ENCODE measurements at places on chromosomes 1 and 21.

DNA sequence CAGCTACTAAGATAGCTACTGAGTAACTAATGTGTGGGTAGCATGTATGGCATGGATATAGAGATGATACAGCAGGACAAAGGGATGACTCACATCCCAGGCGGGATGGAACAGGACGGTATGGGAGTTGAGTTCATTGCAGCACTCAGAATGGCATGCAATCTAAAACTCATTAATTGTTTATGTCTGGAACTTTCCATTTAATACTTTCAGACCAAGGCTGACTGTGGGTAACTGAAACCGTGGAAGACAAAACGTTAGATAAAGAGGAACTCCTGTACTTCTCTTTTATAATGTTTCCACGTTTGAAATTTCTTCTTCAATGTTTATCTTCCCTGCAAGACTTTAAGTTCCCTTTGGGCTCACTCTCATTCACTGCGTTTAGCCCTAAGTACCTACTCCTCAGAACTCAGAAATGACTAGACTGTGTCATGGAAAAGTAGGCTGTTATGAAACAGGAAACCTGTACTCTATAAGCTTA lies 151.9 kb downstream of the MAGI3 start:
- DNase-seq, result no peak

DNA sequence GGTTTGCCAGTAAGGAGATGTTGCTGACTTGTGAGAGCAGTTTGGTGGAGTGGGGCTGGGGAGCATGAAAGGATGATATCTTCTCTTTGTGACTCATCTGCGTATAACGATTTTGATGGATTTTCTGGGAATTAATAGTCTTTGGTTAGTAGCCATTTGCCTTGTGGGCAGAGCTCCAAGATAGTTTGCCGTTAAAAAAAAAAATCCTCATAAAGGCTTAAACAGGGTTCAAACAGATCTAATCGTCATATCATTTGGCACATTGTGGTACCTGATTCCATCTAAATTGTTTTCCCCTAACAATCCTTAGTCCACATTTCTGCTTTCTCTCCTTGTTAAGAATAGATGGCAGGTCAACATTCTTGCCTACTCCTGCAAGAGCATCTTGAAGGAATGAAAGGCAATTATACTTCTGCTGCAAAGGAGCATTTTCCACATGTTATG lies 168.0 kb downstream of the PPP1R12B start:
- DNase-seq, result no peak

GRCh38 chr1:220684890-220685289 lies 5.3 kb upstream of the C1orf115 start:
- no peak for DNase-seq

DNA sequence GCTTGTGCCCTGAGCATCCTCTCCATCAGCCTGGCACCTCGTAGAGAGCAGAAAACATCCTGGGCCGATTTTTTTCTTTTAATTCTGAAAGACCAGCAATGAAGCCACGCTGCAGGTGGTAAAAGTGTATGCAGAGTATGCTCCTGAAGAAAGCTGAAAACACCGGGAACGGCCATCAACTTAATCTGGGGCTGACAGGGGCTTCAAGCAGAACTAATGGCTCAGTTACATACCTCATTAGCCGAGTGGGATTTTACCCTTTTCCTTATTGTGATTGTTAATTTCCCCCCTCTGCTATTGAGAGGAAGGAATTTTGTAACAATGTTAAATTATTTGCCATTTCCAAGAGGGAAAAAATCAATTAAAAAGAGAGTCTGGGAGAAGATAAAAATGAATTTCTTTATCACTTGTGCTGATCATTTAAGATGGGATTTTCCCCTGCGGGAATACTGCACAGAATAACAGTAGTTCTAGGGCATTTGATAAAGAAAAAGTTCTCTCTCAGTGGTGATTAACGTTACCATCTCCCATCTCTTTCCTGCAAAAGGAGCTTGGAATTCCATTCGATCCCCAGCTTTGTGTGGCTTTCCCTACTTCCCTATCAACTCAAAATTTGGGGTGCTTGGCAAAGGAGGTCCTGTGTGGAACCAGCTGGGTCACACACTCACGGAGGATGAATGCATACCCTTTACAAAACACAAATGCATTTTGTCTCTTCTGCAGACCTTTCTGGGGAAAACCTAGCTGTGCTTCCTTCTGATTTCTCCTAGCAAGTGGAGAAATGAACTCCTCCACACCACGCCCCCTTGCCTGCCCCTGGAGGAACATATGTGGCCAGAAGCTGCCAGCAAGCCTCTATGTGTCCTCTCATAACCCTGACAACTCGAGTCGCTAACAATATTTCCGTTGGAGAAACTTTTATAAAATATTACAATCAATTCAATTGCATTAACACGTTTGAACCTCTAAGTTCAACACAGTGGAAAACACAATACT lies 70.9 kb downstream of the RRAGC start:
- DNase-seq, result no peak

DNA sequence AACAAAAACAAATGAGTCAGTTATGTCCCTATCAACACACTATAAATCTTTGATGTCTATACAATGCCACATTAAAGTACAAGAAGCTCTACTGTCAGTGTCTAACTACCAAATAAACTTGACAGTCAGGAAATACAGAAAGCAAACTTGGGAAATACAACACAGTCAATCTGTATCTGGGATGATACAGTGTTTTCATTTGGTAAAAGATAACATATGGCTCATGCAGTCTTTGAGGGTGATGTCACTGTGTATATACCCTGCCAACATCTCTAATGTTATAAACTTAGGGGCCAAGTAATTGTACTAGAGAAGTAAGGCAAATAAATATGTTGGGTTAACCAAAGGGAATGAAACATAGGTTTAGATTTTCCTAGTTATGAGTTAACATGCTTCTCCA lies 552.5 kb upstream of the ADAMTS5 start:
- no peak for DNase-seq

GRCh38 chr1:184041731-184042130 lies 4.2 kb upstream of the COLGALT2 start:
- DNase-seq, result no peak

DNA sequence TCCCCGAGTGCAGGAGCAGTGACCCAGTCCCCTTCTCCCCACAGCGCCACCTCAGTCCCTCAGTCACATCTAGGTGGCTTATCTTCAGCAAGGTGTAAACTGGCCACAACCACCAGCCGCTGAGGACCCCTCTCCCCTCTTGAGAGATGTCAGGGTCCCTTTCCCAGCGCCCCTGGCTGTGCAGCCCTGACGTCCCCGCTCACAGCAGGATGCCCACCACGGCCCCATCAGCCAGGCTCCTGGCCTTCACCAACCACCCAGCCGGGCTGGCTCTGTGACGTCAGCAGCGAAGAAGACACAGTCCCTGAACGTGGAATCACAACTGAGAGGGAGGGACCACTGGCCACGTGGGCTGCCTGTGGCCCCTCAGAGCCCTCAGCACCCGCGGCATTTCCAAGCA lies 249.4 kb downstream of the NPHP4 start:
- DNase-seq, result no peak

Data from NCI-H1417 treated with DMSO at 0.1 percent for 48 hours (cell line).